ENCODE measurements at places on chromosomes 7 and 10. TPM values are rescaled to one million over a fixed set of nuclear protein-coding genes. Genes with fewer than 3 reads are reported as not detected.
A peak's percentile ranks its signal among the peaks of the same experiment; 100 is the strongest.

Gene LDB3
- polyA plus RNA-seq: not detected

Gene PCLO
- 0.78 TPM for polyA plus RNA-seq

Gene CTBP2
- polyA plus RNA-seq: 41.7 TPM

DNA sequence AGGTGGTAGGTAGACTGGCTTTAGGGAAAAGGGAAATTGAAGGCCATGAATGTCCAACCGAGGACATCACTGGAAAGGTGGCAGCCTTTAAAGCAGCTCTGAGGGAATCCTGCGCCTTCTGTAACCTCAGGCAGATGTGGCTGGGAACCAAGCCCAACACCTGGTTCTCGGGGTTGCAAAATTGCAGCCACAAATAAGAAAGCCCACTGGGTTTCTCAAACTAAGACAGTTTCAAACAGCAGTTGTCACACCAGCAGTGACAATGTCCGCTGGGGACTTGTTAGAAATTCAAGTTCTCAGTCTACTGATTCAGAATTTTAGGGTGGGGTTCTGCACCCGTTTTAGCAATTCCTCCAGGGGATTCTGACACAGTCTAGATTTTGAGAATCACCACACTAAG lies 42.7 kb upstream of the STEAP1B start:
- no peak for DNase-seq

- DNase-seq: peak; percentile 61
Measured at GRCh38 chr7:105600720-105601550, 19.6 kb upstream of the EFCAB10 start.

DNA sequence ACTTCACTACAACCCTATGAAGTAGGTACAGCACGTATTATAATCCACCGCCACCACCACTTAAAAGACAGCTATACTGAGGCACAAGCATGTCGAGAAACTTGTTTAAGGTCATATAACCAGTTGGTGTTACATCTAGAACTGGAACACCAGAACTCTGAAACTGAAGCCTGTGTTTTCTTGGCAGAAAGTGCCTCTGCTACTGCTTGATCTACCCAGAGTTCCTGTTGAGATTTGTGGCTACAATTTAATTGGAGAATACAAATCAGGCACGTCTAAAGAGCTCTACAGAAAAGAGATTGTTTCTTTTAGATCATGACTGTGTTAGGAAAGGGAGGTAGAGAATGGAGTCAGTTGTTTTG lies 4.3 kb upstream of the ADD3 start:
- DNase-seq: no peak

- no peak for DNase-seq
Measured at GRCh38 chr7:93563584-93563983, 10.9 kb downstream of the CALCR start.

DNA sequence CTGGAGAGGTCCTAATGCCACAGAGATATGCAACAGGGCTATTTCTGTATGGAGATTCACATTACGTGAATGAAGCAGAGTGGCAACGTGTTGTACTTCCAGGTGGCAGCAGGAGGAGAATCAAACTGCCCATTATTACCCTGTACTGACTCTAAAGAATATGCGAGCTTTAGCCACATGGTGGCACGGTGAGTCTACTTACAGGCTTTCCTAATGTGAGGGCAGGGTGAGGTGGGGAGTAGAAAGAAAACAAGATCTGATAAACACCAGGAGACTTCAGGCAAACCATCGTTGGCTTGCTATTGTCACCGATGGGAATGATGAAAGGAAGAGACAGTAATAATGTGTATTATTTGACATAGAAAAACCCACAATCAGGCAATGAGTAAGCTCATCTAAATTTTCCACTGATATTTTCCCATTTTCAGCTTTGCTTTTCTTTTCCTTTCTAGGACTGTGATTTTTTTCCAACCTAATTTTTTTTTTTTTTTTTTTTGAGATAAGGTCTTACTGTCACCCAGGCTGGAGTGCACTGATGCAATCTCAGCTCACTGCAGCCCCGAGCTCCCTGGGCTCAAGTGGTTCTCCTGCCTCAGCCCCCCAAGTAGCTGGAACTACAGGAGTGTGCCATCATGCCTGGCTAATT lies 164.3 kb downstream of the BTAF1 start:
- DNase-seq: peak; percentile 43

- DNase-seq: no peak
Measured at GRCh38 chr10:50346942-50347341, 95.6 kb upstream of the ASAH2 start.

DNA sequence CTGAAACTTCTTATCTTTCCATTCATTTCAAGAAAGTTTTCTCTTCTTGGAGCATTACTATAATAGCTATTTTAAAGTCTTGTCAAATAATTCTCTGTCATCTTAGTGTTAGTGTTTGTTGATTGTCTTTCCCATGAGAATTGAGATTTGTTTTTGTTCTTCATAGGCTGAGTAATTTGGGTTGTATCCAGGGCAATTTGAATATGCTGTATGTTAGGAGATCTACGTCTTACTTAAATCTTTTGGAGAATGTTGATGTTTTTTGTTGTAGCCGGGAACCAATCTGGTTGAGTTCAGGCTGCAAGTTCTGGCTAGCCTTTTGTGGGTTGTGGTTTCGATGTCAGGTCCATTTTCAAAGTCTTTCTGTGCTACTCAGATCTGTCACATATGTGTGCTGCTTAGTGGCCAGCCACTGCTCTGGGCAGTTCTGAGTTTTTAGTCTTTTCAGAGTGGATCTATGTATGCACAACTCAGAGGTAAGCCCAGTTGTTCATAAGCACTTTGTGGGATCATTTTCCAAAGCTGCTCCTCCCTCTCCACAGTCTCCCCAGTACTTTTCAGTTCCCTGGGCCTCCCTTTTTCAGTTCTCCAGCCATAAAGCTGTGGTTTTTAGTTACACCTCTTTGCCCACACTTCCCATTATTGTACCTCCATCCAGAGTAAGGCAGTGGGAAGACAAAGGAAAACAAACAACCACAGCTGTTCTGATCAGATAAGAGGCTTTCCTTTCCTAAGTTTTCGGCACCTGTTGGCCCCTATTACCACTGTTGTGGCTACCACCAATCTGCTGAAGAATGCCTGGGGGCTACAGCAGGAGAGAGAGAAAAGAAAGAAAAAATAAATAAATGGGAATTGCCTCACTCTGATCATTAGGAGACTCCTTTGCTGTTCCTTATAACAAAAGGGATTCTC lies 4.7 kb upstream of the CCNJ start:
- peak; percentile 37 for DNase-seq

GRCh38 chr10:50384898-50385297 lies 133.6 kb upstream of the ASAH2 start:
- no peak for DNase-seq

DNA sequence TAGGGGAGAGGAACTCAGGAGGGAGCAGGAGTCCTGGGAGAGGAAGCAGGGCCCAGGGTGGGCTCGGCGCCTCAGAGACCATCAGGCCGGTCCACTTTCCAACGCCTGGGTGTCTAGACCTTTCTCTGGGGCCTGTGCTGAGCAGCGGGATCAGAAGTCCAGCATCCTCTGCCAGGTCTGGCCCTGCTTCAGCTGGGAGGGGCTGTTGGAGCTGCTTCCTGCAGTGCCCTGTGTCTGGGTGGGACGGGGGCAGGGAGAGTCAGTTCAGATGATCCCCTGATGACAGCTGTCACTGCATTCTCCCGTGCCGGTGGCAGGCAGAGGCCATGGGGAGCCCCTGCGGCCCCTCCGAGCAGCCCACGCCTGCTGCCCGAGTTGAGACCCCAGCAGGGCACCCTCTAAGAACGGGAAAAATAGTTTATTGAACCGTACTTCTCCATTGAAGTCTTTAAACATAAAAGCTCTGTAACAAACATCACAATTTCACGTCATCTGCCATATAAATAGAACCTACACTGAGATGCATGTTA lies 23.3 kb downstream of the AP5Z1 start:
- no peak for DNase-seq

GRCh38 chr10:65166272-65166671 lies 1645.1 kb downstream of the REEP3 start:
- DNase-seq: no peak

GRCh38 chr10:32139223-32140073 lies 83.2 kb upstream of the KIF5B start:
- DNase-seq: peak; percentile 86

Measured in foreskin keratinocyte (primary cell).